ENCODE measurements at places on chromosomes 3 and 15.

DNA sequence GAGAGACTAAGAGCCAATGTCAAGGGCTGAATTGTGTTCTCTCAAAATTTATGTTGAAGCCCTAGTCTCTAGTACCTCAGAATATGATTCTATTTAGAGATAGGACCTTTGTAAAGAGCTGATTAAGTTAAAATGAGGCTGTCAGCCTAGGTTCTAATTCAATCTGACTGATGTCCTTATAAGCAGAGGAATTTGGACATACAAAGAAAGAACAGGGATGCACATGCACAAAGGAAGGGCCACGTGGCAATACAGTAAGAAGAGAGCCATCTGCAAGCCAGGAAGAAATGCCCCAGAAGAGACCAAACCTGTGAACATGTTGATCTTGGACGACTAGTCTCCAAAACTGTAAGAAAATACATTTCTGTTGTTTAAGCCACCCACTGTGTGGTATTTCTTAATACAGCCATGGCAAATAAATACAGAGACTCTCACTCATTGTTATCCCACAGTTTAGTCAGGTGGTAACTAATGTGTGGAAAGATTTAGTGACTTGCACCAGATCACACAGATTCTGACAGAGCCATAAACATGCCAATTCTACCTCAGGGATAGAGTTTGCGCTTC is 652.2 kb downstream of the NAALADL2 start:
- no peak for DNase-seq

GRCh38 chr15:29805043-29805707 is 17.1 kb downstream of the TJP1 start:
- no peak for DNase-seq

DNA sequence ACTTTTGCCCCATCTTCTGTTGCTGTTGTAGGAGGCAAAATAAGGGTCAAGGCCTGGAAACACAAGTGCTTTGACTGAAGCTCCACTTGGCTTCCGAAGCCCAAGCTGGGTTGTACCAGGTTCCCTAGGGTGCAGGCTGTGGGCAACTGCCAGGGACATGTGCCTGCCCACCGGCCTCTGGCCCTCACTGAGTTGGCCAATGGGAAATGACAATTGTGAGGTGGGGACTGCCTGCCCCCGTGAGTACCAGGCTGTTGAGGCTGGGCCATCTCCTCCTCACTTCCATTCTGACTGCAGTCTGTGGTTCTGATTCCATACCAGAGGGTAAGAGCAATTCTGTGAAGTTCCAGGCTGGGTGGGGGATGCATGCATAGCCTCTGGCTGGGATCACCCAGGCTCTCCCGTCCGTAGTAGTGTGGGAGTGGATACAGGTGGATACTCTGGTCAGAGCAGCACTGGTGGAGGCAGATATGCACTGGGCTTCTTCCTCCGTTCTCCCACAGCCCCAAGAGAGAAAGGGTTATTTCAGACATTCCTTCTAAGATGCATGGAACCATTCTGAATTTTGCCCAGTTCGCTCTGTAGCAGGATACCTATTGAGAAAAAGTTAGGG is at the start of gene ADIPOQ:
TSS of gene ADIPOQ (plus strand) at position 285 of the 613 bp plus-strand sequence. CDS start 10,349 bp downstream, outside the sequence.
- no peak for DNase-seq

DNA sequence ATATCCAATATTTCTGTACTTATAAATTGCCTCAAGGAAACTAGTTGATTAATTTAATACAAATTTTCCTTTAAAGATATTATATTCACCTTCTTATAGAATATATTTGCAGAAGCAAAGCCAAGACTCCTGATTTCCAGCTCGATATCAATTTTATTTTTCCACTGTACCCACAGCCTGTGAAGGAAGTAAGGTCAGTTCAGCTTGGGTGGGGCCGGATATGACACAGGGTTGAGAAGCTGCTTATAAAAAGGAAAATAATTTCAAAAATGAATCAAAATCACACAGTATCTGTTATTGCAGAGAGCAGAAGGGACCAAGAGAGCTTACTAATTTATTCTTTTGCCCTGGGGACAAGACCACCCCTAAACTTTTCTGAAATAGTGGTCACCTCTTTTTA is 491.4 kb downstream of the TUSC7 start:
- no peak for DNase-seq

GRCh38 chr15:63202861-63203260 is 13.5 kb downstream of the RAB8B start:
- DNase-seq = no peak

DNA sequence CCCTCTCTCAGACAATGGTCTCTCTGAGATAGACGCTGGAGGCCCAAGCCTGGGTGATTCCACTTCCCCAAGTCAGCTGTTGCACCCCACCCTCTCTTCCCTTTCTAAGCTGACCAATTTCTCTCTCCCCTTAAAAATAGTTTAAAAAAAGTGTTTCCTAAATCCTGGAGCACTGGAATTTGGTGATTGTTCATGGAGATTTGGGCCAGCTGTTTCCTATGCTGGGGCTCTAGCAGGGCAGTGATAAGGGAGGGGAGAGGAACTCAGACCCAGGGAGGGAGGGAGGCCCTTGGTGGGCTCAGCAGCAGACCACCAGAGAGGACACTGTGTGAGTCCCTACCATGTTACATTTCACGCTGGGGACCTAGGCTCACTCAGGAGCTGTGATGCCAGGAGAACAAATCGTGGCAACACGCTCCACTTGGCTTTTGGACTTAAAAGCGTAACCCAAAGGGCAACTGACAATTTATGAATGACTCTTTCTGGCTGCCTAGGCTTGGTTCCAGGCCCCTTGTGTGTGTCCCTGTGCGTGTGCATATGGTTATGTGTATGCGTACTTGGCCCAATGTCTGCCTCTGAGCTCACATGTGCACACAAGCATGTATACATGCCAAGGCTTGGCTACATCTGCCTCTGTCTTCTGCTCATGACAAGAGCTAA is 59.8 kb upstream of the INSYN1 start:
- DNase-seq = no peak

Measured in AML-193 (cell line).